Fibroblast of lung (primary cell): ENCODE measurements at places on chromosomes 1 and 21.
A peak's percentile ranks its signal among the peaks of the same experiment; 100 is the strongest.

DNA sequence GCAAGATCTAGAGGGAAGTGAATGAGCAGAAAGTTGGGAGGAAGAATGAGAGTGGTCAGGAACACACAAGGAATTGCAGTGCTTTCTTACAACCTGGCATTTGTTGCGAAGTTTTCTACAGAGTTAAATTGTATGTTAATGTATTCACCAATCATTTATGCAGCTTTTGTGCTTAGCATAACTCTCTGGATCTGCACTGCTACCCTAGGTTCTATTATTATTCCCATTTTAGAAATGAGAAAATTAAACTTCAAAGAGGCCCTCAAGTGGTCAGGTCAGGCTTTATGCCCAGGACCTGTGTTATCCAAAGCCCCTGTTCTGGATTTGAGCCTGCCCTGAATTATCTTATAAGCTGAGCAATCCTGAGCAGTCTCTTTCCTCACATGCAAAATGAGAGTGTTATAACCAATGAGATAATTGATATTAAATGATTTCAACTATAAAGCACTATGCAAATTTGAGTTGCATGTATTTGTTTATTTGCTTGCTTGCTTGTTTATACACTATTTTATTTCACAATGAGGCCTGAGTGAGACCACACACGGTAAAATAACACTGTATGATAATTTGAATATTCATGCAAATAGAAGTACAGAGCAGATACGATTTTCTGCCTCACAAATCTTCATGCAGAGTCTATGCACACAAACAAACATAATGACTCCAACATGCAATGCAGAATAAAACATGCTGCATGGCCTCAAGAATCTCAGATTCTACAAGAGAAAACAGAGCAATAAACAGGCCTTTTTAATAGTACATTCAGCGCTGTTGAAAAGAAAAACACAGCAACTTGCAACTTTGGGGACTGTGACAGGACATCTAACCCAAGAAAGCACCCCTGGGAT is 323.0 kb downstream of the PLPP3 start:
- DNase-seq = no peak

DNA sequence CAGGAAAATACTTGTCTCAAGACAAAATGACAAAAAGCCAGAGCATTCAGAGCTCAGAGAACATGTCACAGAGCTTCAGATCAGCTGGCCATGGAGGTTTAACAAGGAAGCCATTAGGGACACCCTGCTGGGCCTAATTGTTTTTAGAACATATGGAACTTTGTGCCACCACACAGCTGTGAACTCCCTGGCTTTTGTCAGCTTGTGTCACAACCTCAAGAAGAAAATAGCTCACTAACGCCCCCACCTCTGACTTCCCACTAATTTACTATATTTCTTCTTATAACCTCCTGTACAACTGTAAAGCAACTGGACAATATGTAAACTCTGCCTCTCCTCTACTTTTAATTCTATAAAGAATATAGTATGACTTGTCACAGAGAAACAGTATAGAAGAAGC is 21.0 kb upstream of the TDRD10 start:
- DNase-seq = no peak

GRCh38 chr1:159554696-159555095 is 18.9 kb upstream of the OR10J5 start:
- DNase-seq = no peak

GRCh38 chr1:167790117-167790516 is 68.3 kb downstream of the MPZL1 start:
- DNase-seq = no peak

GRCh38 chr1:164720440-164721227 is 161.7 kb downstream of the PBX1 start:
- no peak for DNase-seq

DNA sequence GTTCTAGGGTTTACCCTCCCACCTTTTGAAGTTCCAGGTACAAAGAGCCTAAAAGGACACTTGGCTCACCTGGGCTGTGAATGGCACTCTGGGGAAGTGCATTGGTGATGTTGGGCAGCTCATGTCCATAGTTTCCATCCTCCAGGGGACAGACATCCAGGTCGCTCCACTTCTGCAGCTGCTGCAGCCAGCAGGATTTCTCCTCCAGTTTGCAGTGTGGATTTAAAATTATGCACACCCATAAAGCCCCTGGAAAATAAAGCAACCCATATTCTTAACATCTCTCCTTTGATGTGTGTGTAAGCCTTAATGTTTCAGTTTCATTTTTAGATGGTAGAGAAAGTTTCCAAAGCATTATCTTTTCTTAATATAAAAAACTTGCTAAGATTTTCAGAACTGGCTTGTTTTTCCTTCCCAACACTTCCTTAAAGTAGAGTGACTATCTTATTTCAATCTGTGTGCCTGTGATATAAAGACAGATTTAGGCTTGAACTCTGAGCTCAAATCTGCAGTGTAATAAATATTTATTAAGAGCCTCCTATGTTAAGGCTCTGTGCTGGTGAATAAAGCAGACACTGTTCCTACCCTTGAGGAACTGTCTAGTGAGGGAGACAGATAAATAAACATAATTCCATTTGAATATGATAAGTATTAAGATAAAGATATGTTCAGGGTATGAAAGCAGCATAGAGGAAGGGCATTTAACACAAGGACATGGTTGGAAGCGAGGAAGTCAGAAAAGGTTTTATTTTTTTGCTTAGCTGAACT is 39.1 kb downstream of the UROD start:
- DNase-seq = no peak

GRCh38 chr1:54070171-54070837 is 16.9 kb downstream of the TCEANC2 start:
- peak; percentile 52 for DNase-seq

GRCh38 chr1:9443913-9444445 is 95.3 kb upstream of the SLC25A33 start:
- DNase-seq = peak; percentile 59

DNA sequence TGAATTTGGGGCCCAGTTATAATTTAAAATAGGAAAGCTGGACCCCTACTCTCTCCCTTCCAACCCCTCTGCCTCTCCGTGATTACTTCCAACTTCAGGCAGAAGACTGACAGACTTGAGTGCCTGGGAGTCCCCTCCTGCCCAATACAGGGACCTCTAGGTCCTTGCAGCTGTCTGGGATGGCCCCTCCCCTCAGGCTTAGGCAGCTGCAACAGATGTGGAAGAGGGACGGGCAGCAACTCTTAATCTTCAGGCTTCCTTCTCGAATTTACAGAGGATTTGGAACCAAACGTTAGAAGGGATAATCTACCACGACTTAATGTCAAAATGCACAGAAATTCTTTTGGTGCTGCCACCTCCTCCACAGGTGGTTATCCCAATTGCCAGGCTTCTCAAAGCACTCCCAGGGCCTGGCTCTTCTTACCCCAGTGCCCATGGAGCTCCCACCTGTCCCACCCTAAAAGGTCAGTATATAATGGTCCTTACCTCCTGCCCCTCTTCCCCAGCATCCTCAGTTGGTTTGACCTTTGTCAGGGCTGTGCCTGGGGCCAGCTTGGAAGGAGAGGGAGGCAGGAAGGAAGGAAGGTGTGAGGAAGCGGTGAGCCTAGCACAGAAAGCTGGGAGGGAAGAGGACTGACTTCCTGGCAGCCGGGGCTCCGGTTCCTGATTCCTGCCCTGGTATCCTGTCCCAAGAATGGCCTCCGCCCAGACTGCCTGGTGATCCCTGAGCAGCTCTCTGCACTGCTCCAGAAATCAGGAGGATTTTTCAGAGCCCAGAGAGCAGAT is 2.8 kb downstream of the PEA15 start:
- no peak for DNase-seq

- no peak for DNase-seq
These were observed 61.5 kb downstream of the PACC1 start for GRCh38 chr1:212353181-212353580.

DNA sequence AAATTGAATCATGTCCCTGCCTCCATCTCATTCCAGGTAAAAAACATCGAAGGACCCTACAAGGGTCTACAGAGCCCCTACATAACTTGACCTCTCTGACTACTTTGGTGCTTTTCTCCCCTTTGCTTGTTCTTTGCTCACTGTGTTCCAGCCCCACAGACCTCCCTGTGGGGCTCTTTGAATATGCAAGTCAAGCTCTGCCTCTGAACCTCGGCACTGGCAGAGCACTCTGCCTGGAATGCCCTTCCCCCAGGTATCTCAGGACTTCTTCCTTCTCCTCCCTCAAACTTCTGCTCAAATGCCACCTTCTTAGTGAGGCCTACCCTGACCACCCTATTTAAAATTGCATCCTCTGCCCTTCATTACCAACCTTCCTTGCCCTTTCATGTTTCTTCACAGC is 87.8 kb upstream of the CD34 start:
- DNase-seq = no peak

- peak; percentile 90 for DNase-seq
These were observed 471.1 kb upstream of the VAMP3 start for GRCh38 chr1:7299994-7300393.

- DNase-seq = peak; percentile 17
These were observed 27.3 kb downstream of the CDCP2 start for GRCh38 chr1:54125386-54126070.

GRCh38 chr1:160251011-160251410 is 11.3 kb downstream of the DCAF8 start:
- DNase-seq = no peak

DNA sequence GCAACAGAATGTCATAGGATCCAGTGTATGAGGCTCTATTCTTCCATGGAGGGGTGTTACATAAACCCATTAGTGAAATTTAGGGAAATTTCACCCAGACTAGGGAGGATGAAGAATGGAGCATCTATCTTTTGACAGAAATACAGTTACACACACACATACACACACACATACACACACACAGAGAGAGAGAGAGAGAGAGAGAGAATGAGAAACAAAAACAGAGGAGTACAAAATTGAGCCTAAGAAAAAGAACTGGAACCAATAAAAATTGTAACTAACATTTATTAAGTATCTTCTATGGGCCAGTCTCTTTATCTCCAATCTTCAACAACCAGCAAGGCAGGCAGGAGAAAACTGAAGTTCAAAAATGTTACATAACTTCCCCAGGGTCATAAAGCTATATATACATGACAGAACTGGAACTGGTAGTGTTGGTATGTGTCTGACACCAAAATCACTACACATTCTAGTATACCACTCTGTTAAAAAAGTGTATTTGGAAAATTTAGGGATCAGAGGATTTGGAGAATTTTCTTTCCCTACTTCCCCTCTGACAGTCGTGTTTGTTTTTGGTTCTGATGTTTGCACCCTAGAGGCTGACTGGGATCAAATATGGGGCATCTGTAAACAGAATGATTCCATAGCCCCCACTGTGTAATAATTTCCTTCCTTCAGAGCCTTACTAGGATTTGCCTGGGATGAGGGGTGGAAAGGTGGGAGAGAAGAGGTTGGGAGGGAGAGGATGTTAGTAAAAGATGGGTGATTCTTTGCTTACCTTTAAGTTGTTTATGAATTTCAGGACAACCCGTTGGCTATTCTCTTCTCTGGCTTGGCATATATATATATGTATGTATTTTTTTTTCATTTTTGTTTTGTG is 1.0 kb upstream of the ZFYVE9 start:
- DNase-seq = no peak

GRCh38 chr1:47257224-47257623 is 25.2 kb upstream of the TAL1 start:
- DNase-seq = peak; percentile 19

DNA sequence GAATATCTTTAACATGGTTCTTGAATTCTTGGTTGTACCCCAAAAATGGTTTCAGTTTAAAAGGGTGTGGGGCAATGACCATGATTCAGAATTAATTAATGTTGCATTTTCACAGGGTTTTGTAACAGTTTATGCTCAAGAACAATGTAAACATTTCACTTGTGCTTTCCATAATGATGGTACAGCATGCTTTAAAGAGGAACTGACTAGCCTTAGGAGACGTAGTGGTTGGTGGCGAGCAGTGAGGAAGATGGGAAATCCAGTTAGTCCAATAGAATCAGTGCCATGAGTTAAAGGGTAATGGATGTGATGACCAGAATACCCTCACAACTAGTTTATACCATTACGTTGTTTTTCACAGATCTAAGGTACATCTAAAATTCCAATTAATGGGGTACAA is 138.0 kb downstream of the HS2ST1 start:
- DNase-seq = no peak

GRCh38 chr1:159925719-159926078 is 392 bp upstream of the TAGLN2 start:
- DNase-seq = no peak

- DNase-seq = no peak
These were observed 15.4 kb upstream of the TOR3A start for GRCh38 chr1:179066471-179066870.

GRCh38 chr1:78155121-78155520 is 109.4 kb downstream of the GIPC2 start:
- peak; percentile 21 for DNase-seq
